ENCODE measurements at places on chromosomes 3 and 15.

DNA sequence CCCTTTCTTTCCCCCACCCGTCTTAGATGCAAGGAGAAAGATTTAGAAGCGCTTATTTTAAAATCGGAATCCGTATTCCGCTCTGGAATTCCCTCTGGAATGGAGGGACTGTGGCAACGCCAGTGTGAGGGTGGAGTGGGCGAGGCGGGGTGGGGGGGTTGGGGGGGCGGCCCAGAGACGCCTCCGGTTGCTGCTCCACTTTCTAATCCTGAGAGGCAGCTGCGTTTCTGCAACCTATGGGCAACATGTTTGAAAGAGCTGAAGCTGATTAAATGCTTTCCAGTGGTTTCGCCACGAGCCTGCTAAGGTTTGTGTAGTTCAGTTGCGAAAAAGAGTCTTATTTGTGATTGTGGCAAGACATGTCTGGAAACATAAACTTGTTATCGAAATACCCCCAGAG lies at the start of gene CCK:
Gene CCK (minus strand): TSS at position 101 of the 400 bp plus-strand sequence. CDS start 2,555 bp downstream, outside the sequence.
- no peak for DNase-seq

- DNase-seq = no peak
Measured at GRCh38 chr3:45792516-45793172, 3.7 kb downstream of the SLC6A20 start.

DNA sequence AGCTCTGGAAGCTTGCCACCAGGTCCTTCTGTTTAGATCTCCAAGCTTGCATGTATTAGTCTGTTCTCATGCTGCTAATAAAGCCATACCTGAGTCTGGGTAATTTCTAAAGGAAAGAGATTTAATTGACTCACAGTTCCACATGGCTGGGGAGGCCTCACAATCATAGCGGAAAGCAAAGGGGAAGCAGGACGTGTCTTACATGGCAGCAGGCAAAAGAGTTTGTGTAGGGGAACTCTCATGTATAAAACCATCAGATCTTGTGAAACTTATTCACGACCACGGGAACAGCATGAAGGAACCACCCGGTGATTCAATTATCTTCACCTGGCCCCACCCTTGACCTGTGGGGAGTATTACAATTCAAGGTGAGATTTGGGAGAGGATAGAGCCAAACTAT lies 147.0 kb upstream of the PROK2 start:
- no peak for DNase-seq

GRCh38 chr3:18284716-18285115 lies 140.4 kb downstream of the SATB1 start:
- no peak for DNase-seq

GRCh38 chr15:52326756-52327155 lies 31.2 kb upstream of the MYO5C start:
- DNase-seq = no peak

All from activated CD4-positive, alpha-beta memory T cell treated with anti-CD3 and anti-CD28 coated beads, Interleukin-2, amount 10 ng/mL, durations not matched to agents 7 days and 5 days (primary cell).